ENCODE measurements at places on chromosomes 7 and 10.
A peak's percentile ranks its signal among the peaks of the same experiment; 100 is the strongest.

DNA sequence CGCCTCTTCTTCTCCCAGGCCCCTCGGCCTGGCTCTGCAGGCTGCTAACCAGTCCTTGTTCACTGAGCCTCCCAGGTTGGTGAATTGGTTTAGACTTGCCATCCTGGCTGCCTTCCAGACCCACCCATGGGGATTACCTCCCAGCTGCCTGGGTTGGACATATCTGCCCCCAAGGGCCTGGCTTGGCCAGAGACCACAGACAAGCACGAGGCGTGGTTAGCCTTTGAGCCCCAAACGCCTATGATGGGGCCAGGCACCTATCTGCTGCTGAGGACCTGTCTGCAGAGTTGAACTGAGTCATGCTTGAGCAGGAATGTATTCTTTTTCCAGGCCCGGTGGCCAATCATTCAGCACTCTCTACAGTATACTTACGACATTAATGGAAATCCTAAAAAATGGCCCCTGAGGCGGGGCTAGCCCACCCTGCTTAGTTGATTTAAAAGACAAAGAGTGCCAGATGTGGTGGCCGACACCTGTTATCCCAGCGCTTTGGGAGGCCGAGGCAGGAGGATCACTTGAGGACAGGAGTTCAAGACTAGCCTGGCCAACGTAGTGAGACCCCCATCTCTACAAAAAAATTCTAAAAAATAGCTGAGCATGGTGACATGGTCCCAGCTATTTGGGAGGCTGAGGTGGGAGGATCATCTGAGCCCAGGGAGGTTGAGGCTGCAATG, 361.5 kb downstream of the FRMD4A start:
- no peak for DNase-seq

- DNase-seq = no peak
Observed at GRCh38 chr10:73968098-73968521, 29.8 kb upstream of the VCL start.

DNA sequence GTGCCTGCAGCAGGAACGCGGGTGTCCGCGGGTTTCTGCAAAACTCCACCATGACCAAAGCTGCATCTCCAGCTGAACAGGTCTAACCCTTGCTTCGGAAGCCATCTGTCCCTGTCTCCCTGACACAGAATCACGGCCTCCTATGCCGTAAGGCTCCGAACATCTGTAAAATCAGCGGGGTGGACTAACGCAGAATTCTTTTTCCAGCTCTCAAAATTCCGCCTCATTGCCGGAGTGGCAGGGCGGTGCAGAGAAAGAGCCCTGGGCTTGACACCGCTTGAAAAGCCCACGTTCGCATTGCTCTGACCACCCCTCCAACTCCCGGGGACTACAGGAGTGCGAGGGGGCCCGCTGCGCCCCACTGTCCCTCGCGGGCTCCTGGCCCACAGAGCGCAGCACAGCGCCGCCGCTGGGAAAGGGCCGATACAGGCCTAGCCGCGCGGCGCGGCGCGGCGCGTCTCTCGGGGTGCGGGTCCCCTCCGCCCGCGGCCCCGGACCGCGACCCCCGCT, 409 bp downstream of the DNMBP start:
- DNase-seq = peak; percentile 22

GRCh38 chr7:84422790-84423189, 228.2 kb upstream of the SEMA3A start:
- DNase-seq = no peak

GRCh38 chr10:12507165-12507850, 158.0 kb downstream of the CAMK1D start:
- peak; percentile 34 for DNase-seq

GRCh38 chr10:123100030-123100762, 35.6 kb upstream of the HMX3 start:
- DNase-seq = no peak

DNA sequence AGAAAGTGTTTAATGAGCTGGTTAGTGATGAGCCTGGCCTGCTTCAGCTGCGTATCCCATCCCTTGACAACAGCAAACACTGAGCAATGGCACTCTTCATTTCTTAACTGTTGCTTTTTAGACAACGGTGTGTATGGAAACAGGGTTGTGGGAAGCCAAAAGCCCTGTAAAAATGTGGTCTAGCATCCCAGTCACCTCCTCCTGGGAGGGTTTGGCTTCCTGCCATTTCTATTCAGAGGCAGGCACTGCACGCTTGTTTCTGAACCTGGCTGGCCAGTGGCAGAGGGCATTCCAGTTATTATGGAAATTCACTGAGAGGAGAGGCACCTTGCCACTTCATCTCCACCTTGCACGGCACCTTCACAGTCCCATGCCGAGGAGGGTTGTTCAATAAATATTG, 123.0 kb upstream of the ADARB2 start:
- no peak for DNase-seq

DNA sequence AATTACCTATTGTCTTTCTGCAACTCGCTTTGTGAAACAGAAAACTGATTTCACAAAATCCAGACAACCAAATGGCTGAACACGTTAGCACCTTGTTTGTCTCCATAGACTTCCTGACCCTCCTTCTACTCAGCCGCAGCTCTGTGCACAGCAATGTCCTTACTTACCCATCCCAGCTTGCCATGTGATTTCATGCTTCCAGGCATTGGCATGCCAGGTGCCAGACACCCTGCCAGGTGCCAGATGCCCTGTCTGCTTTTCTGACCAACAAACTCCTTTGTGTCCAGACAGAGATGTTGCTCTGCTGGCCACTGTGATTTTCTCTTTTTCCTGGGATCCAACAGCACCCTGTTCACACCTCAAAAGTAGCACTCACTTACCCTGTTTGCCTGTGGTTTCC, 16.1 kb upstream of the FAM170B start:
- no peak for DNase-seq

GRCh38 chr10:129768437-129769355, 195.4 kb downstream of the EBF3 start:
- no peak for DNase-seq

GRCh38 chr10:80268266-80268665, 21.2 kb downstream of the MAT1A start:
- no peak for DNase-seq

- no peak for DNase-seq
Observed at GRCh38 chr7:128814499-128814898, 15.7 kb upstream of the FLNC start.

DNA sequence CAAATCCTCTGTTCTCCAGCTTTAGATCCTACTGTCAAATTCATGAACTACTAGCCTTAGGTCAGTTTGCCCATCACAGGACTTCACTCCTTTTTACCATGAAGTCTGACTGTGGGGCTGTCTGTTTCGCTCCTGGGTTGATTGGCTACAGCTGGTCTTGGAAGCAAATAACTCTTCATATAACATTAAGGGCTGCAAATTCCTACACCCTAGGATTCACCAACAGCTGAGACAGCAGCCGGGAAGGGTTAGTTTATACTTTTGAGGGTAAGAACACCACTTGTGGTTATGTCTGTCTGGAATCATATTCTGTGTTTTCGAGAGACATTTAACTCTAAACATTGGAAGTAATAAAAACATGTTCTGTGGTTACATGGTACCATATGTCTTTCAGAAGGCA, 55.9 kb upstream of the KIAA1217 start:
- no peak for DNase-seq

GRCh38 chr7:146670532-146670931, 553.9 kb downstream of the CNTNAP2 start:
- DNase-seq = no peak

DNA sequence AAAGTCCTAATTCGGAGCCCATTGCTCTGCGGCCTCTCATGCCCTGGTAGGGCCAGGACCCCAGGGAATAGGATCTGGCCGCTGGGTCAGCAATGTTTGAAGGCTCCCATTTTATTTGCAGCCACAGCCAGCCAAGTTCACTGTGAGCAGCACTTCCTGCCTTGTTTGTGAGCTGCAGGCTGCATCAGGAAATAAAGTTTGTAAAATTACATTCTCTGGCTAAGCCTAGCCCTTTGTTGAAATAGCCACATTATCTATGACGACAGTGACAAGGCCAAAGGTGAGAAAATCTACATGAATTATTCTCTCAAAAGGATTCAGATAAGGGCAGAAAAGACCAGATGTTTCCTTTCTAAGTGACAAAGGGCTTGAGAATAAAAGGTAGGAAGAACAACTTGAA, 23.7 kb upstream of the ITGB1 start:
- peak; percentile 19 for DNase-seq

GRCh38 chr7:17722798-17723197, 217.5 kb downstream of the SNX13 start:
- DNase-seq = no peak

DNA sequence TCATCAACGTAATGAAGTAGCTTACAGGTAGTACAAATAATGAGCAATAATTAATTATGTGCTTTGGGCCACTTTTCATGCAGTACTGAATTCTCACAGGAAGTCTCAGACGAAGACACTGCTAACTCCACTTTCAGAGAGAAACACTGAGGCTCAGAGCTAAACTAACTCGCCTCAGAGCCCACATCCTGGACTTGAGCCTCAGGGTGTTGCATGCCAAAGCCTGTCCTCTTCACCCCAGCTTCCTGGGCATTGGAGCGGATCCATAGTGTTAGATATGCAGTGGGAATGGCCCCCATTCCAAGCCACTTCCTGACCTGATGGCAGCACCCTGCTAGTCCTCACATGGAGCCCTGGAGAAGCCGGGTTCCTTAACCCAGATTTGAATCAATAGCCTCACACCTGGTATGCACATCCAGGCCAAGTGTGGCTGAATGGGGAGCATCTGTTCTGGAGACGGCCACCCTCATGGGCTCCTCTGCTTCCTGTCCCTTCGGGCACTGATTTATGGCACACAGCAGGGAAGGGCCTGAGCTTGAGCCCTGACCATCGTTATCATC, 265.1 kb upstream of the ZNF32 start:
- DNase-seq = no peak

GRCh38 chr7:14209896-14210484, 220.5 kb upstream of the ETV1 start:
- DNase-seq = no peak

DNA sequence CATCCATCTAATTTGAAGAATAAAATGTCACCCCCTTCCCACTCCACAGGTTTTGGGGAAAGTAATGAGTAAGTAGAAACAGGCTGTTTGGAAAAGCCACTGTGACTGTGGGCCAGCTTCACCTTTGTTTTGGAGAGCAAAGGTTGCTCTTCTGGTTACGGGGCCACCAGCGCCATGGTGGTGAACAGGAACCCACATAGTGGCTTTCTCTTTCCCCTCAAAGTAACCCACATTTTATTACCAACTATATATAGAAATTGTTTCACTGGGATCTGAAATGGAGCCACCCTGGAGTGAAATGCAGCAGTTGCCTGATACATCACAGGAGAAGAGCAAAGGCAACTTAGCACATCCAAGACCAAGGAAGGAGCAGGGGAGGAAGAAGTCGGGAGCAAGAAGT, 112.3 kb upstream of the EFCAB10 start:
- no peak for DNase-seq

DNA sequence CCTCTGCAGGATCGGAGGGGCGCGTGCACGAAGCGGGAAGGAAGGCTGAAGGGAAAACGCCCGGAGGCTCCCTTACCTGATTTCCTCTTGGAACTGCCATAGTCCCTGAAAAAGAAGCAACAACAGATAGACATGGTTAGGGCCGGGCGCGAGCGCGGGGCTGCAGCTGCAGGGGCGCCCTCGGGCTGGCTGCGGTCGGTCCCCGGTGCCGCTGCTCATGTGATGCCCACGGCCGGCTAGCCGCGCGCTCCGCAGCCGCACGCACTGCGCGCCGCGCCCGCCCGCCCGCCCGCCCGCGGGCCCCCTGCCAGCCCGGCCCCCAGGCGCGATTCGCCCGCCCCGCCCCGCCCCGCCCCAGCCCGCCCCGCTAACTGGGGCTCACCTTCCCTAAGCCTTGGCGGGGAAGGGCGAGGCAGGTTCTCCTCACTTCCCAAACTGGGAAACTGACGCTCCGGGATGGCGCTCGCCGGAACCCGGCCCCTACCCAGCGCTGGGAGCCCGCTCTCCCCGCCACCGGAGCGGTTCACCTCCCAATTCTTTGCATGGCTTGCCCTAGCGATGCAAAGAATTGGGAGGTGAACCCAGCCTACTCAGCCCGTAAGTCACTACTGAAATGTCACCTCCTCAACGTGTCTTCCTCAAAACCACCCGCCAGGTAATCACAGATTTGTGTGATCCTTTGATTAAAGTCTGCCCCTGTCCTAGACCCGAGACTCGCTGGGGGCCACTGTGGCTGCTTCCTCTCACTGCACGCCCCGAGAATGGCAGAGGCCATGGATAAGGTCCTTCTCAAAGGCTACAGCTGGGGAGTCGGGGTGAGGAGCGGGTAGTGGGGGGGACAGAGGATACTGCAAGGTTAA, 162.2 kb downstream of the SH3PXD2A start:
- peak; percentile 72 for DNase-seq

DNA sequence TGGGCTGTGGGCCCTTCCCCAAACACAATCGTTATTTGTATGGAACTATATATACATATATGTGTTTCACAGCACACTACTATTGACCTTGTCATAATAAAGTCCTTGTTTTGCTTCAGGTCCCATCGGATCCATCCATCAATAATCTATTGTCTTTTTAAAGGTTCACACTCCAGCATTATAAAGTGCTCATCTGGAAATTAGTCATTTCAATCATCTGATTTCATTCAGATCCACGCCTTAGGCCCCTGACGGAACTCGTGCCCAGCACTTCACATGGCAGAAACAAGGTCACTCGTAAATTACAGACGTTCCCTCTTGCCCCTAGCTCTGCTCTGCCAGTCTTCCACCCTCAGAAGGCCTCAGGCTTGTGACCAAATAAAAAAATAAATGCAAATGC, 133.1 kb upstream of the PPP2R2D start:
- DNase-seq = no peak

DNA sequence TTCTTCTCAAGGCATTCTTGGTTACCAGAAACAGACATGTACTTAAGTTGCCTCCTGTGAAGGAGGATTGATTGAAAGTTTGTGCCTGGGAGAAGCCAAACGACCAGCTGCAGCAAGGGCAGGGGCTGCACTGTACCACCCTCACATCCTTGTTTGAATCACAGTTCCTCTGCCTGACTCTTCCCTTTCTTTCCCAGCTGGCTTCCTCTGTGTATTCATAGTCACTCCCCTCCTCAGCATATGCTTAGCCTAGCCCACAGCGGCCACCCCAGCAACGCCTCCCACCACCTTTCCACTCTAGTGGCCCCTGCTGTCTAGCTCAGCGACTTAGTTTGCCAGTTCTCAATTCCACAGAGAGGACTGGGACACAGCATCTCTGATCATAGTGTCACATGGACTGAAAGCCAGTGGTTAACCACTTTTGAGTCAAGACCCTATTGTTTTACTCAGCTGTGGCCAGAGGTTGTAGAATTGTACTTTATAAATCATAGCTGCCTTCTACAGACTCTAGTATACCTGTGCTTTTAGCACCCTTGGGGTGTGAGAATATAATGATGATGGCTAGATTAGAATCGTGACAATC, 643.0 kb downstream of the SUGCT start:
- DNase-seq = no peak

GRCh38 chr10:102261842-102262241, 16.5 kb downstream of the GBF1 start:
- DNase-seq = no peak

GRCh38 chr7:139422126-139422525, 61.3 kb downstream of the KLRG2 start:
- no peak for DNase-seq

GRCh38 chr7:87451187-87451586, 24.3 kb downstream of the ABCB4 start:
- DNase-seq = no peak

- no peak for DNase-seq
Observed at GRCh38 chr10:115665549-115665948, 572.4 kb downstream of the ATRNL1 start.

- DNase-seq = no peak
Observed at GRCh38 chr10:7423521-7423920, 12.7 kb upstream of the SFMBT2 start.

- no peak for DNase-seq
Observed at GRCh38 chr10:49817845-49818244, 55.7 kb upstream of the OGDHL start.

- no peak for DNase-seq
Observed at GRCh38 chr10:127912607-127913367, 5.9 kb downstream of the PTPRE start.

Measured in CD4-positive, alpha-beta T cell treated with Interleukin-17A for 4 hours (primary cell).